ENCODE measurements at places on chromosomes 6 and 20.

GRCh38 chr6:12621754-12622153 is 94.8 kb upstream of the PHACTR1 start:
- DNase-seq: no peak

GRCh38 chr20:13322198-13322597 is 101.1 kb downstream of the ISM1 start:
- DNase-seq: no peak

DNA sequence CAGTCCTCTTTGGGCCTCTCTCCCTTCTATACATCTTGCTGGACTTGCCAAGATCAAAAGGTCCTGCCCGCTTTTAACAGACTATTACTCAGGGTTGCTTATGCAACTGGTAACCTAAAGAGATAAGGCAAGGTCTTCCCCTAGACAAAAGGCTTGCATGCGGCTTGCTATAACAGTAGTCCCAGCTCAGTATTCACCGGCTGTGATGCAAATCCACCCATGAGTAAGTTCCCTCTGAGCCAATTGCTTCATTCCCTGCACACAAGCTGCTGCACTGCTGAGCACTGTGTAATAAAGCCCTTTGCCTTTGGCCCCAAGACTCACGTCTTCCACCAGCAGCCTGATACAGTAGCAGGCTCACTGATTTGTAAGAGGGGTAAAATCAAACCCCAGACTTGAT is 363.8 kb downstream of the PRKN start:
- no peak for DNase-seq

DNA sequence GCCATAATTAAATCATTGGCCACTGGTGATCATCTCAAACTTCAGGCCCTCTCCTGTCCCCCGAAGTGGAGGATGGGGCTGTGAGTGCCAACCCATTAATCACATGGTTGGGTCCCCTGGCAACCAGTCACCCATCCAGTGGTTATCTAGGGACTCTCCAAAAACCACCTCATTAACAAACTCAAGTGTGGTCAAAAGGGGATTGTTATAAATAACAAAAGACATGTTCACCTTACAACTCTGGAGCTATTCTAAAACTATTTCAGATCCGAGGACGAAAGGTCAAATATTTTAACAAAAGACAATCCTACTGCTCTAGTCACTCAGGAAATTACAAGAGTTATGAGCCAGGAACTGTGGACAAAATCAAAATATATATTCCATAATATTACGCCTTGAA is 95.5 kb upstream of the PRND start:
- DNase-seq: no peak

DNA sequence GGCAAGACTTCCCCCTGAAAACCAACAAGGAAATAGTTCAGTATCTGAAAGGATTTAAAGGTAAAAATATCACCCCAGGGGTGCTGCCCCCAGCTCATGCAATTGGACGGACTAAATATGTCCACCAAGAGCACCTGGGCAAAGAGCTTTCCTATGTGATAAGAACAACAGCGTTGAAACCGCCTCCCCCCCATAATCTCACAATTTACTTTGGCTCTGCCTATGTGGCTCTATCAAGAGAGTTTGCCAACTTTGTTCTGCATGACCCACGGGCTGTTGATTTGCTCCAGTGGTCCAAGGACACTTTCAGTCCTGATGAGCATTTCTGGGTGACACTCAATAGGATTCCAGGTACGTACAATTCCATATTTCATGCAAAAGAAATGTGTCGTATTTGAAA is 35.8 kb downstream of the GCNT2 start:
- DNase-seq: no peak

DNA sequence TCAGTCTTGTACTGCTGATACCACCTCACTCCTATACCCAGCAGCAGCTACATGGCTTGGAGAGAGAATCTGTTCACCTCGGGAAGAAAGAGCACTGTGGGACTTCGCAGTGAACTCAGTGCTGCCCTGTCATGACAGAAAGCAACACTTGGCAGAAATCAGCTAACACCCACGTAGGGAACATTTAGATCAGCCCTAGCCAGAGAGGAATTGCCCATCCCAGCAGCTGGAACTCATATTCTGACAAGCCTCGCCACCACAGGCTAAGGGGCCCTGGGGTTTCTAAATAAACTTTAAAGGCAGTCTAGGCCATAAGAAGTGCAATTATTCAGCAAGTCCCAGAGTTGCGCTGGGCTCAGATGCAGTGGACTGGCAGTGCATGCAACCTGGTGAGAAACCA is 1266.8 kb downstream of the GRIK2 start:
- DNase-seq: no peak

DNA sequence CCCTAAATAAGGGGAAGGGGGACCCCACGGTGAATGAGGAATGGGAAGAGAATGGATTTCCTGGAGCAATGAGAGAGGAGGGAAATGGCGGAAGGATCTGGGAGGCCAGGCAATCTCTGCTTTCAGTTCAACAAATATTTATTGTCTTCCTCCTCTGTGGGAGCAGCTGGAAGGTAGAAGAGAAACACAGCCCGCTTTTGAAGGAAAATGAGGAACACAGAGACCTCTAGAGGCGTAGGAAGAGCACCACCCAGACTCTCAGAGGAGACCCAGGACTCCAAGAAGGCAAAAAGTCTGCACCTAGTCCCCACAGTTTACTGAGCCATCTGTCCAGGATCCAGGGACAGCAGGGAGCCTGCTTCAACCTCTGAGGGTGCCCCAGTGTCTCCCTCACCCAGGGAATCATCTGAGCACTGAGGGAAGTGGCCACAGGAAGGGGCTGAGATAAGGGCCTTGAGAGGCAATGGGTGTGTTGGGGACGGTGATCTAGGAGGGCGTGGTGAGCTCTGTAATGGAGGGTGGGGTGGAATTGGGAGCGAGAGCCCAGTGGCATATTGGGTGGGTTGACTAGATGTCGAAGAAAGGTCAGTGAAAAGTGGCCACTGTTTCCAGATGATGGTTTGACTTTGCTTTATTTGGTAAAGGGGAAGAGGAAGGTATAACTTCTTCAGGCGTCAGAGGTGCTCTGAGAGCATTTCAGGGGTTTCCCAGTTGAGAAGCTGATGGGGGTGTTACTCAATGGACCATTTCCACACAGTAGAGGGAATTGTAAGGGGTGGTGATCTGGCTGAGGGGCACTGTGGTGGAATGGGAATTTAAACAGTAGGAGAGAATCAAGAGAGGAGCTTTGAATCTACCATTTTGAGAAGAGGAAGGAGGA is 610 bp downstream of the PSORS1C1 start:
- no peak for DNase-seq

DNA sequence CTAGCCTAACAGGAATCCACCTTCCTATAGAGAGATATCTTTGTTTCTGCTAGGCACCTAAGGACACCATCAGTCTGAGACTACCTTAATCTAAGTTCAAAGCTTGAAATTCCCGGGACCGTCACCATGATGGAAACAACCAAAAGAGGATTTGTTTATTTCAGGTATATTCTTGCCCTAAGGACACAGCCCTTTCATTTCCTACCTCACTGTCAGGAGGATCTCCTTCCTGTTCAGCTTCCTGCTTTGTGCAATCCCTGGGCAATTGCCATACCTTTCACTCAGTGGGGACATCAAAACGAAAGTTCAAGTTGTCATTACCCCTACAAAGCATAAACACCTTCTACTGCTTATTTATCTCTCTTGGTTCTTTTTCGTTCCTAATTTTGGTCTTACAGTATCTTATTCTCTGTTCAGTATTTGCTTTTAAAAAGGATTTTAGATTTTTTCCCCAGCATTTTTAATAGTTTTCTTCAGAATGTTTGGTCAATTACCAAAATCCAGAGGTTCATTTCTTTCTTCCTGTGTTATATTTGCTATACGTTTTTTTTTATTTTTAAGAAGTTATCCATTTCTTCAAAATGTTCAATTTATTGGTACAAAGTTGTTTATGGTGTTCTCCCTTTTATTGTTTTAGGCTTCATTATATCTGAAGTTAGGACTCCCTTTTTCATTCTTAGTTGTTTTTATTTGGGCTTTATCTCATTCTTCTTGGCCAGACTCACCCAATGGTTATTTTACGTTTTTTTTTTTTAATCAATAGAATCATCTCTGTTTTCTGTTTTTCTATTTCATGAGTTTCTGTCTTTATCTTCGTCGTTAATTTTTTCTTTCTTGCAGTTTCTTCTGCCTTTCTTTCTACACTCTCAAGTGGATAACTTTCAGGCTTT is 13.0 kb upstream of the TBPL1 start:
- DNase-seq: no peak

GRCh38 chr20:40265825-40266533 is 423.1 kb downstream of the MAFB start:
- DNase-seq: no peak

- no peak for DNase-seq
Observed at GRCh38 chr20:51695574-51696303, 72.5 kb downstream of the ATP9A start.

GRCh38 chr20:41290804-41291389 is 26.6 kb downstream of the ZHX3 start:
- DNase-seq: no peak

DNA sequence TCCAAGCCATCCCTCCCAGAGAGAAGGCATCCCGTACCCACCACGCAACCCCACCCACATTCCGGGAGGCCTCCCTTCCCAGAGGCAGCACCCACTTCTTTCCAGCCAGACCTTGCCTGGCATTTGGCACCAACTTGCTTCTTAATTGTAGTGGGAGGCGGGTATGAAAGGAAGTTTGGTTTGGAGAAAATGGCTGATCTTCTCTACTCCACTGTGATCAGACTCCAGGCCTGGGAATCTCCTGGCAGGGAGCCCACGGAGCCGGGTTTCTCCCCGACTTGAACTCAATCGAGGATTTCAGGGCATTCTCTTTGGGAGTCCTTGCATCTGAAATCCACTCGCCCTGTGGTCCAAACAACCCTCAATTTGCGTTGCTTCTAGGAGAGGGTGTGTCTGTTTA is 107.1 kb downstream of the ZDHHC14 start:
- no peak for DNase-seq
